Inflammatory macrophage (primary cell): ENCODE measurements at places on chromosomes 2 and 18.
A peak's percentile ranks its signal among the peaks of the same experiment; 100 is the strongest.

DNA sequence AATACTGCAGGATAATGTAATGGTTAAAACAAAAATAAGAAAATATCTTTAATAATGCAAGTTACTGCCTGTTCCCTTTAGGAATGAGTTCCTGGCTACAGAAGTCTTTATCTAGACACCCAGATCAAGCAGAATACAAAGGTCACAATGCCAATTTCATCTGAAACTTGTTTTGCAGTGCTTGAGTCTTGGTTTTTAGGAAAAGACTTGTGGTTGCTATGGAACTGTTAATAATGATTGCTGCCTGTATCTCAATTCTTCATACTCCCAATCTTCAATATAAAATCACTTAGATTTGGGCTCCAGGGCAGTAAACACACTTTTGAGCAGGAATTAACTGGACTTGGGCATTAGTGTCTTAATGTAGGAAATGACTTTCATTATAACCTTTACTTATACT lies 14.2 kb downstream of the CAVIN2 start:
- DNase-seq: no peak

- DNase-seq: no peak
Observed at GRCh38 chr2:55555977-55556376, 36.5 kb downstream of the CFAP36 start.

DNA sequence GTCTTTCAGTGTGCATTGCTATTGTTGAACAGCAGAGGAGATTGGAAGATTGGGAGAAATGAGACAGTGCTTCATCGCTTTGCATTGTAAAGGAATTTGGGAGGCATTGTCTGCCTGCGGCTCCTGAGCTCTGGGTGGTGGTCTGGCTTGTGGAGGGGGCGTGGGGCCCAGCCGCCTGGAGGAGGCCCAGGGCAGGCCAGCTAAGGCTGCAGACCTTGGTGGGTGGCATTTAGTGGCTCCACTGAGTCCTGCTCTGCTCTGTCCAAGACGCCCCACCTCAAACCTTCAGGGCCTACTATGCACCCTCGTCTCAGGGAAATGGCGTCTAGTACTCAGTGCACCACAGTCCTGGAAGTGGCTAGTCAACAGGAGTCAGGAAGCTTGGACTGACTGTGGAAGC lies 5.7 kb upstream of the HS1BP3 start:
- no peak for DNase-seq

- no peak for DNase-seq
Observed at GRCh38 chr2:67876176-67876575, 186.6 kb downstream of the C1D start.

GRCh38 chr18:34659579-34660517 lies 50.2 kb upstream of the DTNA start:
- DNase-seq: peak; percentile 91
